Activated naive CD8-positive, alpha-beta T cell treated with anti-CD3 and anti-CD28 coated beads for 36 hours (primary cell): ENCODE measurements at places on chromosomes 7 and 10. TPM values are rescaled to one million over a fixed set of nuclear protein-coding genes. Genes with fewer than 3 reads are reported as not detected.

Gene UTF1
- total RNA-seq, result not detected

Gene NPC1L1
- total RNA-seq, result not detected

- DNase-seq, result no peak
Observed at GRCh38 chr10:71277914-71278665, 41.0 kb upstream of the SLC29A3 start.

- DNase-seq, result no peak
Observed at GRCh38 chr7:22733761-22734160, 6.8 kb downstream of the IL6 start.

- DNase-seq, result no peak
Observed at GRCh38 chr10:118805146-118805545, 50.4 kb upstream of the CACUL1 start.

- DNase-seq, result no peak
Observed at GRCh38 chr10:126170776-126171175, 217.5 kb downstream of the ADAM12 start.

DNA sequence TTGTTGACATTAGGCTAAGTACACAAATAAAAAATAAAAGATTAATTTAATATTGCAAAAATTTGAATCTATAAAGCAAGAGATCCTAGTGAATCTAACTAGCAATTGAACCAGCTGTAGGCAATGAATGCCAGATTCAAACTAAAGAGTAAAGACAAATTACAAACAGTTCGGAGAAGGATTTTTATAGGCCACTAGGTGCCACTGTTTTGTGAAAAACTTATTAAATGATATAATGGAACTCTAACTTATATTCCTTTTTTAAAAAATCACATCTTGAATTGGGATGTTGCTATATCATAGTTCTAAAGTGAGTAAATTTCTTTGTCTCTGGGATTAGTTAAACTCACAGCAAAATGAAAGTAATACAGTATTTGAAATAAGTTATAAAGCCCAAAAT, 39.1 kb upstream of the GNAI1 start:
- no peak for DNase-seq
